ENCODE measurements at places on chromosomes 5 and 9.

- no peak for DNase-seq
These were observed 193.8 kb downstream of the SLIT3 start for GRCh38 chr5:169106911-169107706.

DNA sequence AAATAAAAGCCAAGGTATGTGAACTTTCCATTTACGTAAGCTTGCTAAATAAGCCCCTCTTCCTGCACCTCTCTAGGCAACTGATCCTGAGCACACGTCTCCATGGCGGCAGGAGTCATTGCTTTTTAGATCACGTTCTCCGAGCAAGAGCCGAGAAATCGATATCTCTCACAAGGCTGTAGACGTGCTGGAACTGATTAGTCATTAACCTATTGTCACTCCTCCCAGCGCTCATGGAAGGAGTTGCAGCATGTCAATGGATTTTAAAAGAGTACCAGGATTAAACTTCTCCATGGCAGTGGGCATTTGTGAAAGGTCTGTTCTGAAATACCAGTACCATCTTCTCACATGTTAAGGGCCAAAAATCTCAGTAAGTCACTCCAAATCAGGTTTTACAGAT, 4.7 kb upstream of the ADCY2 start:
- no peak for DNase-seq

GRCh38 chr5:10894445-10895054, 133.5 kb upstream of the DAP start:
- no peak for DNase-seq

GRCh38 chr5:10364186-10364689, 10.7 kb downstream of the MARCHF6 start:
- no peak for DNase-seq

DNA sequence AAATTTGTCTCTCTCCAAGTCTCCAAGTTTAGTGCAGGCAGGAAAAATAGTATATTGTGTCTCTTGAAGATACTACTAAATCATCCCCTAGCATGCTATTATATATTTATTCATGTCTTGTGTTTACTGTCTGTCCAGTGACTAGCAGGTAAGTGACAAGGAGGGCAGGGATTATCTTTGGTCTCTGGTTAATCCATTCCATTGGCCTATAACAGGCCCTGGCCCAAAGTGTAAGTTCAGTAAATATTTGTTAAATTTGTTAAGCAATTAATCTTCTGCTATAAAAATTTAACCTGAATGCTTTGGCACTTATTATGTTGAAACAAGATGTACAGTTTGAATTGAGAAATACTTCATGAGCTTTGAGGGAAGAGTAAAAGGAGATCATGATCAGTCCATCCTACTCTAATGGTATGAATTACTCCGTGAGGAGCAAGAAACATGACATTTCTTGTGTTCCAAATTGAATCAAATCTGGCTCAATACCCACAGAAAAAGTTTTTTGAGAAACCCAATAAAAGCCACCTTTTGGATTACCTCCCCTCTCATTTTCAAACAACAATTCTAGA, 219.7 kb downstream of the DTWD2 start:
- no peak for DNase-seq

- DNase-seq = no peak
These were observed 1.8 kb upstream of the EDF1 start for GRCh38 chr9:136867917-136868316.

All from psoas muscle (tissue), 8 donors.